ENCODE measurements at places on chromosomes 4 and X. TPM values are rescaled to one million over a fixed set of nuclear protein-coding genes. Genes with fewer than 3 reads are reported as not detected.

ARAP2 gene
- 63.7 TPM for total RNA-seq

DNA sequence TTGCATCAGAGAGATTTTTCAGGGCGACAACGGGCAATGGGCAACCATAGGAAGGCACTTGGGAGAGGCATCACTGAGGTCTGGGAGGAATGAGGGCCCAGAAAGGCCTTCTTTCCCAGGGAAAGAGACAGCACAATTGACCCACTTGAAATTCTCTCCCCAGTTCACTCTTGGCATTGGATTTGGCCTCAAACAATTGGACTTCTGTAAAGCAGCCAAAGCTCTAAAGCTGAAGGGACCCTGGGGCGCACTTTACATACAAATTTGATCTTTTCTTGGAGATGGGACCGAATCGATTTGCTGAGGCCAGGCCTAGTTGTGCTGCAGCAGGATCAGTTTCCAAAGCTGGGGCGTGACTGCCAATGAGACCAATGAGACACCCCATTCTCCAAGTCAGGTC, 3.2 kb downstream of the ARHGAP36 start:
- no peak overlapping the region for H3K27ac ChIP-seq
- no peak overlapping the region for H3K4me3 ChIP-seq
- no peaks in the 10 kb centered on the region for H3K4me1 ChIP-seq

GRCh38 chr4:68249434-68249833, 3.9 kb upstream of the TMPRSS11B start:
- H3K4me1 ChIP-seq, result peaks cover 2% of the 10 kb centered on the region
- no peak for DNase-seq
- no peak overlapping the region for H3K4me3 ChIP-seq
- H3K27me3 ChIP-seq, result no peaks in the 10 kb centered on the region
- peaks cover 1% of the 10 kb centered on the region for H3K36me3 ChIP-seq

DNA sequence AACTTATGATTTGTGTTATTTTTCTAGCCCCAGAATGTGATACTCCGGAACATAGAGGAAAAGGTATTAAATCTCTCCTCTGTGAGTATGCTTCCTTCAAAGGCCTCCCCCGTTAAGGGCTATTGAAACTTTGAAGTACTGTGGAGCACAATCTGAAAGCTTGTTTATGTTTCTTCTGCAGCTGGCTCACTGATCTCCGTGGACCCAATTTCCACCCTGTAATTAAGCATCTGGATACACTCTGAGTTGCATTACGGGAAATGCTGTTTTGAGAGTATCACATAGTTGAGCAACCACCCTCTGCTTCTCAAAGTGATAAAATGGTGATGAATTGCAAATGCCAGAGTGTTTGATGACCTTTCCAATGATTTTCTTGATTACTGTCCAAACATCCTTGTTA, 296.8 kb upstream of the PABPC5 start:
- no peaks in the 10 kb centered on the region for H3K36me3 ChIP-seq
- H3K4me3 ChIP-seq, result no peak overlapping the region
- H3K27me3 ChIP-seq, result no peaks in the 10 kb centered on the region
- no peak for DNase-seq
- no peak overlapping the region for H3K27ac ChIP-seq

- peaks cover 6% of the 10 kb centered on the region for H3K4me1 ChIP-seq
- no peaks in the 10 kb centered on the region for H3K36me3 ChIP-seq
- no peak overlapping the region for H3K4me3 ChIP-seq
- no peak for DNase-seq
These were observed 161.0 kb upstream of the RASGEF1B start for GRCh38 chr4:81632581-81633299.

GRCh38 chr4:98448908-98449307, 187.7 kb downstream of the RAP1GDS1 start:
- peaks cover 28% of the 10 kb centered on the region for H3K36me3 ChIP-seq
- no peaks in the 10 kb centered on the region for H3K27me3 ChIP-seq

DNA sequence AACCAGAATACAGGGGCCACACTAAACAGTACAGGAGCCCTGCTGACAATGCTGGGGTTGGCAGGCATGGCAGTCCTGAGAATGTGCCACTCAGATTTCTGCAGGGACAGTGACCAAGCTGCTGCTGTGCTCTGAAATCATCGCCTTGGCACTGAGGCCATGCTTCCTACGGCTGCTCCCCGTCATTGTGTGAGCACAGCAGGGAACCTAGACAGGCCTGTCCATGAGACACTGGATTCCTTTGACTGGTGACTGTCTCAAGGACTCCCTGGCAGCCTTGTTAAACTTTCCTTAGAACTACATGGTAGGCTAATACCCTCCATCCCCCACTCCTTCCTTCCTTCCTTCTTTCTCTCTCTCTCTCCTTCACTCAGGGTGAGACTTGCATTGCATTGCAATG, 111.4 kb downstream of the LUZP4 start:
- no peak for DNase-seq
- no peaks in the 10 kb centered on the region for H3K36me3 ChIP-seq
- no peak overlapping the region for H3K4me3 ChIP-seq
- no peak overlapping the region for H3K27ac ChIP-seq
- H3K27me3 ChIP-seq, result no peaks in the 10 kb centered on the region
